Foreskin melanocyte (primary cell): ENCODE measurements at places on chromosomes 16 and 17.

DNA sequence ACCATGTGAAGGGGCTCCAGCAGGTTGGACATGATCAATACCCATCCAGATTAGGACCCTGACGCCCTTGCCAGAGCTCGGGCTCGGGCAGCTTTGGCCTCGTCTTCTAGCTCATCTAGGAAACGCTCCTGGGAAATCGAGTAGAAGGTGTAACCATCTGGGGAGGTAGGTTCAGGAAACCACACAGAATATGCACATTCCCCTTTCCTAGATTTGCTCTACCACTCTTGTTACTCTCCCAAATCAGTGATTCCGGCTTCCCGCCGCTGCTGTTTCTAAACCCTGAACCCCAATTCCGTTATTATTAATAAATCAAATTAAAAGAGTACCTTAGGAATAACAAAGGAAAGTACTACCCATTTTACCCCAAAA is 507 bp downstream of the COA3 start:
- DNase-seq: no peak

DNA sequence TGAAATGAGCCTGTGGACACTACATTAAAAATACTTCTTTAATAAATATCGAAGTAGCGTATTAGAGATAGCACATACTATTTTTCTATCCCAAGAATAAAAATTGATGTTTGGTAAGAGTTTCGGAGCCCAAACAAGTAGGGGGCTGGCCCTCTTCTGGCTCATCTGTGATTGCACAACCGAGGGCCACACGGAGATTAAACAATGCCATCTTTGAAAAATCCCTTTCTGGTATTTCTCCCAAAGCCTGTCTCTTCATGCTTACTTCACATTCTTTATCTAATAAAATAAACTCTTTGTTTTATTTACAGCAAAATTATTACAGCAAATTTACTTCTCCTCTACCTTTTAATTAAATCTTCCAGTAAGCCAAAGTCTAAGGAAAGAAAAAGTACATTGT is 9.6 kb upstream of the MYH11 start:
- DNase-seq: peak; percentile 63

DNA sequence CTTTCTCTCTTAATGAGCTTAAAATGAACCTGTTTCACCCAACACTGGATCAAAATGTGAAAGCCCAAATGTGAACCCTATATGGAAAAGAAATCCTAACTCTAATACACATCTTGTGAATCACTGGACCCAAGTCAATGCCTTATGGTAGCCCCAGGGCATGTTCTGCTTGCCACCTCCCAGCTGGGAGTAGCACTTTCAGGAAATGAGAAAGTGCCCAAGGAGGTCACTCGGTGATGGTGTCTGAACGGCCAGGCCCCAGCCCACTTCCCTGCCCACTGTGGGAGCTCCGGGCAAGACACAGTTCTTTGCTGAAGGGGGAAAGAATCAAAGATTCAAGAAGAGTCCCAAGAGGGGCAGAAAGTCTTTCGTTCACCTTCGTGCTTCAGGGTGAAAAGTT is 46.1 kb downstream of the GTF3C1 start:
- peak; percentile 25 for DNase-seq

- DNase-seq: no peak
These were observed 40.4 kb upstream of the HELZ start for GRCh38 chr17:67285360-67285759.

GRCh38 chr16:12000032-12000431 is 23.5 kb downstream of the SNX29 start:
- DNase-seq: no peak

GRCh38 chr16:57600048-57600835 is 28.2 kb upstream of the ADGRG1 start:
- DNase-seq: no peak

DNA sequence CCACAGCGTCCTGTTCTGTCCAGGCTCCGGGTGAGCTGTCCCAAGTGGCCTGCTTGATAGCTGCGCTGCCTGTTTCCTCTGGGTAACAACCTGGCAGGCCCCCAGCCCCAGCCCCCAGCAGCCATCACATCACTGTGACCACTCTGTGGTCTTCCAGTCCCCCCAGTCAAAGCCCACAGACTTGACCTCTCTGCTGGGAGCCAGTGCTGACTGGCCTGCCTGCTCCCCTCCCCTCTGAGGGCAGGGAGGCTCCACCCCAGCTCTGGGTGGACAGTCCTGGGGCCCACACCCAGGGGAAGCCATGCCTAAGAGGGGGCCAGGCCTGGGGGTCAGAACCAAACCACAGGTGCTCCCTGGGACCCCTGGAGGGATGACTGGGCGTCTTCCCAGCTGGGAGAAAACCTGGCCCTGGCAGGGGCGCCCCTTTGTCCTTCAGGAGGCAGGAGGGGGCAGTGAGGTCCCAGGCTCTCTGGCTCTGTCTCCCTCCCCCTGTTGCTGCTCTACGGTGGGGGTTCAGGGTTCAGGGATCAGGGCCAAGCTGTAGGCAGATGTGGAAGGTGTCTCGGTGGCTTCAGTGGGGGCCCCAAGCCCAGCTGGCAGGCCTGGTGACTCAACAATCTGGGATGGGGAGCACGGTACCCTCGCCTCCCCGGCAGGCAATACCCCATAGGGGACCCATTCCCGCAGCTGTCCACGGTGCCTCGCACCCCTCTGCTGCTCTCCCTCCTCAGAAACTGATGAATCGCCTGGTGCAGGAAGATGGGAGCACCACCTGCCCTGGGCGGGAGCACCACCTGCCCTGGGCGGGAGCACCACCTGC is 1.8 kb upstream of the SLC16A3 start:
- no peak for DNase-seq

DNA sequence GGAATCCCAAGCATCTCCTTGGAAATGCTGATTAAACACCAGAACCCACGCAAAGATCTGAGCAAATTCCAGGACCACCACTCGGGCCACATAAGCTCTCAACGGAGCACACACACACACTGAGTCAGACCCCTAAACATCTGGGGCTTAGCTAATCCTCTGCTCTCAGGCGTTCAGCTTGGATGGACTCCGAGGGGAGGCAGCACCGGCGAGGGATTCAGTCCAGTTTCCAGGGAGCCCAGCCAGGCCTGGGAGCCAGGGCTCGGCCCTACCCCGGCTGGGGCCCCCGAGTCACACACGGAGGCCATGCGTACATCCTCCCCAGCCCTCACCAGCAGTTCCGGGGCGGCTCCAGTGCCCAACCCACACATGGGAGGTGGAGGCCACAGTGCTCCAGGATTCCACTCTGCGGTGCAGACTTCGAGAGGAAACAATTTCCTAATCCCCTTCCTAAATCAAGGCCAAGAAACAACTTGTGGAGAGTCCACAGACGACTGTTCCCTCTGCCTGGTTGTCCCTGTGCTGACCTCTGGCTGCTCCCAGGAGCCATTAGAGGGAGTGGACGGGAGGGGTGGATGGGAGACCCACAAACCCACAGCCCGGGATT is 70.5 kb downstream of the GAS7 start:
- DNase-seq: no peak

GRCh38 chr17:80738987-80739730 is 194.5 kb downstream of the RPTOR start:
- DNase-seq: no peak

GRCh38 chr17:21251337-21252010 is 1.7 kb downstream of the NATD1 start:
- no peak for DNase-seq

DNA sequence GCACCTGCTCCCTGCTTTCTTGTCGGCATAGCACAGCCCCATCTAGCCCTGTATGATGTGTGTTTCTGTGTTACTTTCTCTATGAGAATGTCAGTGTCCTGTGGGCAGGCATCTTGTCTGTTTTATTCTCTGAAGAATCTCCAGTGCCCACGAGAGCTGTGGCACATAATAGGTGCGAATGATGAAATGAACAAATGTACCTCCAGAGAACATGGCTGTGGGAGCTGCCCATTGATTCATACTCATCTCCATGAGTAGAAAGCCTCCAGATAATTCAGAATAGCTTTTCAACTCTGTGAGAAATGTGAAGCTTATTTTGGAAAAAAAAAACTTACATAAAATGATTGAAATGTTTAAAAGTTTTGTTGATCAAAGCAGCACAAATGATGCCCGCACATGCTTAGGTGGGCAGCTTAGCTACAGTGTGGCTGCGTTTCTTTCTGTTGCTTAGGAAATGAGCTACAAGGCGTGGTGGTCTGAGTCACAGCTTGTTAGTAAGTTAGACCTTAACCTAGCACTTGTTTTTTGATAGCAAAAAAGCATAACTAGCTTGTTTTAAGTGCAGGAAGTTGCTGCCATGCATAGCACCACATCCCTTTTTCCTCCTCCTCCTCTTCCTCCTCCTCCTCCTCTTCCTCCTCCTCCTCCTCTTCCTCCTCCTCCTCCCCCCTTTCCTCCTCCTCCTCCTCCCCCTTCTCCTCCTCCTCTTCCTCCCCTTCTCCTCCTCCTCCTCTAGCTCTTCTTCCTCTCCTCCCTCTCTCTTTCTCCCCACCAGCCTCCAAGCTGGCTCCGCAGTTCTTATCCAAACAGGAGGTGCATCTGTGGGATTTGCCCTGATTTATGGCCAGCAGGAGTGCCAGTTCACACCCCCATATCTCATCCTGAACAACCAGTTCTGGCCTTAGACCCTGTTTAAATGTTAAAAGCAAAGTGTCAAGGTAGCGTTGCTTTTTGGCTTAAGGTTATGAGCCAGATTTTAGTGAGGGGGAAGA is 221.5 kb downstream of the IRF8 start:
- no peak for DNase-seq

- no peak for DNase-seq
These were observed 98.6 kb upstream of the PMFBP1 start for GRCh38 chr16:72270531-72270930.

DNA sequence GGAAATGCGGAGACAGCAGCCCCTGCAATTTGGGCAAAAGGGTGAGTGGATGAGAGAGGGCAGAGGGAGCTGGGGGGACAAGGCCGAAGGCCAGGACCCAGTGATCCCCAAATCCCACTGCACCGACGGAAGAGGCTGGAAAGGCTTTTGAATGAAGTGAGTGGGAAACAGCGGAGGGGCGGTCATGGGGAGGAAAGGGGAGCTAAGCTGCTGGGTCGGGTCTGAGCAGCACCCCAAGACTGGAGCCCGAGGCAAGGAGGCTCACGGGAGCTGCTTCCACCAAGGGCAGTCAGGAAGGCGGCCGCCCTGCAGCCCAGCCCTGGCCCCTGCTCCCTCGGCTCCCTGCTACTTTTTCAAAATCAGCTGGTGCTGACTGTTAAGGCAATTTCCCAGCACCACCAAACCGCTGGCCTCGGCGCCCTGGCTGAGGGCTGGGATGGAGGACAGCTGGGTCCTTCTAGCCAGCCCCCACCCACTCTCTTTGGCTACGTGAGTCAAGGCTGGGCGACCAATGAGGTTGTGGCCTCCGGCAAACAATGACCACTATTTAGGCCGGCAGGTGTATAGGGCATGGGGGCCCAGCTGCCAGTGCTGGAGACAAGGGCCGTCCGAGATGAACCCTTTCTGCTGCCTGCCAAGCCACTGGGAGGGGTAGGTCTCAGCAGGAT is 507 bp downstream of the SERPINF1 start:
- no peak for DNase-seq

GRCh38 chr16:86882586-86883280 is 304.4 kb downstream of the FOXL1 start:
- DNase-seq: no peak

DNA sequence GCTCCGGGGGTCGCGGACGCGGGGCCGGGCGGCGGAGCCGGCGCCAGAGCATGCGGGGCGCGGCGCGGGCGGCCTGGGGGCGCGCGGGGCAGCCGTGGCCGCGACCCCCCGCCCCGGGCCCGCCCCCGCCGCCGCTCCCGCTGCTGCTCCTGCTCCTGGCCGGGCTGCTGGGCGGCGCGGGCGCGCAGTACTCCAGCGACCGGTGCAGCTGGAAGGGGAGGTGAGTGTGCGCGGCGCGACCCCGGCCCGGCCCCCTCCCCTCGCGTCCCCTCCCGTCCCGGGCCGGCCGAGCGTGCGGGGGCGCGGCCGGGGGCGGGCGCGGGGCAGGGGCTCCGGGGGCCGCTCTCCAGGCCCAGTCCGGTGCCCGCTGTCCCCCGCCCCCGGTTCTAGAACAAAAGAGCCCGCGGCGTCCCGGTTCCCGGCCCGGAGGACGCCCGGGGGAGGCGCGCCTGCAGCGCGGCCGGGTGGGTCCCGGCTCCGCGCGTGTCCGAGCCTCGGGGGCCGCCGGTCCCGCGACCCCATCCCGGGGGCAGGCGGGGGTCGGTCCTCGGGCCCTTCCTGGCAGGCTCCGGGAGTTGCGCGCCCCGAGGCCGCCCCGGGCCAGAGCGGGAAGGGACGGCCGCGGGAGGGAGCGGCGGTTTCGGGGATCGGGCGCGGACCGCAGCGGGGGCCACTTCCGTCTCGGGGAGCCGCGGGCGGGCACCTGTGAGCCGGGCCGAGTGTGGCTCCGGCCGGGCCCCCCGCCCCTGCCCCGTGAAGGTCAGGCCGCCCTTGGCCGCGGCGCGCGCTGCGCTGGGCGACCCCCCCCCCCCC is 563 bp downstream of the METRNL start:
- DNase-seq: no peak

GRCh38 chr16:5619304-5619703 is 521.7 kb upstream of the EEF2KMT start:
- no peak for DNase-seq

DNA sequence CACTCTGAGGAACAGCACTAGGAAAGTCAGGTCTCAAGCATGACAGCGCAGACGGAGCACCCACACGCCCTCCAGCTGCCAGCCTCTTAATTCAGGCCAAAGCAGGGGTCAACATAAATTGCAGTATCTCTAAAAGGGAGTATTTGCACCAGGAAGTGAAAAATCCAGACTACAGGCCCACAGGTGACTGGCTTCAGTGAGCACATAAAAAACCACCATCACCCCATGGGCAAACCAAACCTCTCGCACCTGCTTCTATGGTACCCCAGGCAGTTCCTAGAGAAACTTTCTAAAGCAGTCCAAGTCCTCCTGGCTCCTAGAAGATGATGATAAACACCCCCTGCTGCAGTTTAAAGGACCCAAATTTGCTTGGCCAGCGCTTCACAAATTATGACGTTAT is 129.8 kb downstream of the ZNF423 start:
- DNase-seq: no peak

DNA sequence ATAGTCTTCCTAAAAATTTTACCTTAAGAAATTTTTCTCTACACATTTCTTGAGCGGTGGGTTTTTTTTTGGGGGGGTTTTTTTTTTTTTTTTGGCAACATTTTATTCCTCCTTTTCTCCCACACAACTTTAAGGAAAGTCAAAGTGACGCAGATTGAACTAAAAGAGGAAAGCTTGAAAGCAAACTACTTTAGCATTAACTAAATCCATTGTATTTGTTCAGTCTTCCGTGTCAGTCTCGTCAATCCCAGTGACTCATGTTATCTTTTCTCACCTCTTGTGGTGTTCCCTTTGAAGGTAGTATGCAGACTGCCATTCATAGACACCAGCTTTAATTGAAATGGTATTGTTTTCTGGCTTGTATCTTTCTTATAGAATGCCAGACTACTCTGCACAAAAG is 39.3 kb downstream of the TADA2A start:
- DNase-seq: no peak

GRCh38 chr17:1367351-1367745 is 32.7 kb downstream of the YWHAE start:
- DNase-seq: no peak

DNA sequence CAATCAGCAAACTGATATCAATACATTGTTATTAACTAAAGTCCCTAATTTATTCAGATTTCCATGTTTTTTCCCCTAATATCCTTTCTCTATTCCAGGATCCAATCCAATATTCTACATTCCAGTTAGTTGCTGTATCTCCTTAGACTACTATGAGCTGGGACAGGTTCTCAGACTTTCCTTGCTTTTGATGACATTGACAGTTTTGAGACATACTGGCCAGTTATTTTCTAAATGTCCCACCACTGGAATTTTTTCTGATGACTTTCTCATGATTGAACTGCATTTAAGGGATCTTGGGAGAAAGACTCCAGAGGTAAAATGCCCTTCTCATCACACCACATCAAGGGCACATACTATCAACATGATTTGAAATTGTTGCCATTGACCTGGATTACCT is 177.1 kb upstream of the MAF start:
- DNase-seq: no peak
